ENCODE measurements at places on chromosomes 1 and 21.

DNA sequence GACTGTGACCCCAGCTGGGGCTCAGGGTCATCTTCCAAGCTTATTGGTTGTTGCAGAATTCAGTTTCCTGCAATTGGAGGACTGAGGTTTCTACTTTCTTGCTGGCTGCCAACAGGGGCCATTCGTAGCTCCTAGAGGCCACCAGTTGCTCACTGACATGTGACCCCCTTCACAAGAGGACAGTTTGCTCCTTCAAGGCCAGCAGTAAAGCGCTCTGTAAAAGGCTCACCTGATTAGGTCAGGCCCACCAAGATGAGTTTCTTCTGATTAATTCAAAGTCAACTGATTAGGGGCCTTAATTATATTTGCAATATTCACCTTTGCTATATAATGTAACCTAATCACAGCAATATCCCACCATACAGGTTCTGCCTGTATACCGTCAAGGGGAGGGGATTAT is 68.9 kb downstream of the SLC9A1 start:
- DNase-seq = no peak

DNA sequence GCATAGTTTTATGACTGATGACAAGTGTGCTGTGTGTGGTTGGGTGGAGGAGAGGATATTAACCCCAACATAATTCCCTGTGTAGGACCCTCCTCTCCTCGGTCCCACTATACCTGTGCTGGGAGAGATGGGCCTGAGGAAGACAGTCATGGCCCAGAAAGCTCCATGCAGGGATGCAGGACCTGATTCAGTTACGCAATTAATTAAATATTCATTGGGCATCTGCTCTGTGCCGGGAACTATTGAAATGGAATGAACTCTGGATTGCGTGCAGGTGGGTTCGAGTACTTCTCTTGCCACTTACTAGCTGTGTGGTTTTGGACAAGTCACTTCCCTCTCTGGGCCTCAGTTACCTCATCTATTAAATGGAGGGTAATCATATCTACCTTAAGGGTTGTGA is 74.6 kb downstream of the CD247 start:
- DNase-seq = no peak

DNA sequence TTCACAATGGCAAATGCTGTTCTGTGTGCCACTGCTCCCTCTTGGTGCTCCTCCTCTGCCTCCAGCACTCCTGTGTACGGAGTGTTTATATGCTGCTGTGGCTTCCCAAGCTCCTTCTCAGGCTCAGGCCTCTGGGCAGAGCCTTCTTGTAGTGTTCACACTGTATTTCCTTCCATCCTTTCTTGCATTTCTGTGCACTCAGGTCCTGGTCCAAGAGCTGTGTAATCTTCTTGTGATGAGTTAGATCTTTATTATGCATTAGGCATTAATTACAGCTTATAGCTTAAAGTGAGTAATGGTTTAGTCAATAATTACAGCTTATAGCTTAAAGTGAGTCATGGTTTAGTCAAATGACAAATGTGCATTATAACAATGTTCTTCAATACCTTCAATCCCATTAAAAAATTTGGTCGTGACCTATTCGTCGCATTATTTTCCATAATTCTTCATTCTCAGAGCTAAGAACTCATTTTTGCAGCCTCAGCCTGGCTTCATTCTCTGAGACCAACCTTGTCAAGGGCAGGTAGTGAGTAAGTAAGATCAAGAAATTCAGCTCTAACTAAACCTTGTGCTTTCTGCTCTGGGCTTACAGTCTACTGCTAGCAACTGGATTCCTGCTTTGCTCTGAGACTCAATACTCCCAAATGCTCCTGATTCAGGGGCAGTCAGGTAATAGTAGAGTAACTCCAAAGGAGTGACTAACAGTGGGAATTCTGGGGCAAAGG is 154.5 kb upstream of the SPAG17 start:
- no peak for DNase-seq

DNA sequence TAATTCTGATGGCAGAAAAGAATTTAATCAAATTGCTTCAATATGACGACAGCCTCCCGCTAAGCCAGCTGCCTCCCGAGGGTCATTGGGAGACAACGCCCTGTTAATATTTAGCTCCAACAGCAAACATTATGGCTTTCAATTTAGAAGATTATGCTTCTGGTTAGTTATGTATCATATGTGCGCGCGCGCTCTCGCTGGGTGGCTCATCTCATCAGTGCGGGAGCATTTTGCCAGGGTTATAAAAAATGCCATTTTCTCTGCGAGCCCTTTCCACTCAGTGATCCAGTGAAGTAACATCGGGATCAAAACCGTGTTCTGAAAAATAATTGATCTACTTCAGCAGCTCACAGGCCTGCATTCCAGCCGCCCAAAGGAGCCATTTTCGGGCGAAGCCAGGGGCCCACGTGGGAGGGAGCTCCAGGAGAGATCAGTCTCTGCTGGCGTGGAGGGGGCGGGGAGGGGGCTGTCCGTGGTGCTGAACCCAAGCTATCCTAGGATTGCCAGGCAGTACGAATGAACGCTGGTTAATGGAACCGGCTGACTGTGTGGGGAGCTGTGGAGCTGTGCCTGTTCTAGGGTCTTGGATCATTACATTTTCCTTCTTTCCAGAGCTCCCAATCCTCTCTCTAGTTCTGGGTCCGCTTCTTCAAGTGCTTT is 219.1 kb upstream of the ZC3H12A start:
- DNase-seq = no peak

GRCh38 chr1:244657421-244657820 is 4.5 kb downstream of the DESI2 start:
- DNase-seq = no peak

- DNase-seq = no peak
Measured at GRCh38 chr1:197392541-197392940, 124.5 kb downstream of the CRB1 start.

DNA sequence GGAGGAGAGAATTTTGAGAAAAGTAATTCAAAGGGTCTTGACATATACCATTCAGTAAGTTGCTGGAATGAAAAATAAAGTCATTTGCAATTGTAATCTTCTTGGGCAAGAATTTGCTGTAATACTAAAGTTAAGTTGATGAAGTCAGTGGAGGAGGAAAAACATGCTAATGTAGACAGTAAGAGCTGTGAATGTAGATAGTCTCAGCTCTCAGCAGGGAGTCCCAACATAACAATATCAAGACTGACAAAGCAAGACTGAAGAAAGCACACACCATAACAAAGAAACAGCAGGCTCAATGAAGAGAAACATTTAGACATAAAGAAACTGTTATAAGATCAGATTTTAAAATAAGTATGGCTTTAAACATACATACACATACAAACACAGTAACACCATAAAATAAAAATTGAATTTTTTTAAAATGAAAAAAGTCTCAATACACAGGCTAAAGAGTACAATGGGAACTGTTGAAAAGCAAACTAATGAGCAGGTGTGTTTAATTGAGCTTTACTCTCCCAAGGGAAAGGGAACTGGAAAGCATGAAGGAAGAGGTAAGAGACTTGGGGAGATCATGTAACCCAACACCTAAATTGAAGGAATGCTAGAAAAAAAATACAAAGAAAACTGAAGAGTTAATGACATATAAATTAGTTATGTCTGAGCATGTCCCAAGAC is 336.3 kb upstream of the NCAM2 start:
- peak; percentile 58 for DNase-seq

GRCh38 chr1:78607944-78608343 is 12.3 kb upstream of the IFI44L start:
- DNase-seq = no peak

- DNase-seq = peak; percentile 48
Measured at GRCh38 chr1:201877877-201878401, 10.8 kb upstream of the SHISA4 start.

DNA sequence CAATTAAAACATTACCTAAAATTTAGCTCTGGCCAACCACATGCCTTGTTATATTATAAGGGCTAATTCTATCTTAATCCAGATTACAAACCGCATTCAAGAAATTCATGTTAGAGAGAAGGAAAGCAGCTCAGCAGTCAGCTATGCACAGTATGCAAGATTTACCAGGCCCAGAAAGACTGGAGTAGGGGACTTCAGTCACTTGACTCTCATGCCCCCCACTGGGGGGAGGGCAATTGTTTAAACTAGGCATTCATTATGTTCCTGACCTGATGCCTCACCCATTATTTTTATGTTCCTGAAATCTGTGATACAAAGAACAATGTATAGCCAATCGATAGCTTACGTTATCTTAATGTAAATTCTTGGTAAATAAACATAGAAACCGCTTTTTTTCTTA is 96.9 kb downstream of the ZNF644 start:
- no peak for DNase-seq

- DNase-seq = no peak
Measured at GRCh38 chr21:28458446-28458845, 534.2 kb downstream of the LTN1 start.

DNA sequence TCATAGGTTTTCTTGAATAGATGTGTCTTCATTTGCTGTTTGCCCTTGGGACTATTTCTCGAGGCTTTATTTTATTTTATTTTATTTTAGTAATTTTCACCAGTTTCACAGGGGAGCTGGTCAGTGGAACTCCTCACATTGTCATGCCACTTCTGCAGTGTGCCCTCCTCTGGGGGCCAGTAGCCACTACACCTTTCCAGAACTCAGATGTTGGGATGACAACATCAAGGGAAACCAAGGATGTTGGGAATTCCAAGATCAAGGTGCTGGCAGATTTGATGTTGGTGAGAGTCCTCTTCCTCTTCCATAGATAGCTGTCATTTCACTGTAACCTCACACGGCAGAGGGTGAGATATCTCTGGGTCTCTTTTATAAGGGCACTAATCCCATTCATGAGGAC is 35.5 kb downstream of the SLC26A9 start:
- no peak for DNase-seq

DNA sequence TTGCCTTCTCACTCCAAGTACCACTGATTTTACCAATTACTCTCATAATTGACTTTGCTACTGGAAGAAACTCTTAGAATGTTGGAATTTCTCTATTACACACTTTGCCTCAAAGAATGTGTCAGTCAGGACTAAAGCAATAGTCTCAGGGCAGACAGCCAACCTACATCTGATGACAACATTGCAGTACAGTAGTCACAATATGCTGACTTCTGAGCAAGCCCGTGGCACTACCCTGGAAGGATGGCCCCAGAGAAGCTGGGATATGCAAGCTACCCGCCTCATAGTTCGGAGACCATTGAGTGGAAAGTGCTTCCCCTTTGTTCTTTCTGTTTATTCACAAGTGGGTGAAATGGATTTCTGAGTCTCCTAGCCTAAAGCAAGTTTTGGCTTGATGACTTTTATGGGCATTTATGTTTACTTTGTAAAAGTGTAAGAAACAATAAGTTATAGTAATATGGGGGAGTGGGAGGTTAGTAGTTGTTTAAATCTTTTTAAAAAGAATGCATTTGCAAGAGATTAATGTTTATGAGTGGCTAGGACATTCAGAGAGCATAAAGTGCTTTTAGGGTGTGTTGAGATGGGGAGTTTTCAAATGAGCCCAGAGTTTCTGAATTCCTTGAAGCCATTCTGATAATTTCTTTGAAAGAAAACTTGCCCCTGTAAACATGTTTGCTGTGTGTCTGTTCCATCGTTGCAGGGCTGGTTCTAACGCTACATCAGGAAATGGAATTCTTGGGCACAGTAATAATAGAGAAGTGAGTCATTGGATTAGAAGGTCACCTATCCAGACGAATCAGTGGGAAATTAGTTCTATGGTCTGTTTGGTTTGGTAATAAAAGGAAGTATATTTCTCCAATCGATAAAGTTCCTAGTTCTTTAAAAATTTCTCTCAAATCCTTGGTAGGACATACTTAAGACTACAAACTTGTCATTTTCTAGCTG is 63.8 kb downstream of the LMO4 start:
- DNase-seq = no peak

GRCh38 chr1:7389906-7390603 is 381.0 kb upstream of the VAMP3 start:
- DNase-seq = no peak

DNA sequence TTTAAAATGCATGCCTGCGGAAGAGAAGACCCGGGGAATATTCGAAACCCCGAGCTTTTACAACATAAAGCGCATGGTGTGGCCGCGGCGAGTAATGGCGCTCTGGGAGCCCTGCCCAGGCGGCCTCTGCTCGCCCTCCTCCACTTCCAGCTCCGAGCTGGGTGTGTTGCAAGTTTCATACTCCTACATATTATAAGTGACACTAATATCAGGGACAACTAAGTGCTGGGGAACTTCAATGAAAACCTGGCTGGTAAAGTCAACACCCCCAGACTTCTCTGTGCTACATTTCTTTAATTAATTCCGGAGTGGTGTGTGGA is 11.8 kb downstream of the SIM2 start:
- DNase-seq = no peak

DNA sequence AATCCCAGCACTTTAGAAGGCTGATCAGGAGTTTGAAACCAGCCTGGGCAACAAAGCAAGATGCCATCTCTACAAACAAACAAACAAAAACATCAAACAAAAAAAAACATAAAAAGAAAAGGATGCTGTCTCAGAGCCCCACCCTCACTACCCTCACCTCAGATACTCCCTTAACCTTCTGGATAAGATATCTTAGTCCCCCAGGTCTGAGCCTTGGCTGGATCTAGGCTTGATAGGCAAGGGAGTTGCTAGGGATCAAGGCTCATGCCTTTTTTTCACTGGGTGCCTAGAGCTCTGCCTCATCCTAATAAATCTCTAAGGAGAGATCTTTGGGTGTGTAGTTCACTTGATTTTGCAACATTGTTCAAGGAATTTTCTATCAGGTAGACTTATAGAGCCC is 7.4 kb downstream of the HDAC1 start:
- no peak for DNase-seq

GRCh38 chr1:53330819-53331218 is 2.9 kb upstream of the LRP8 start:
- no peak for DNase-seq

DNA sequence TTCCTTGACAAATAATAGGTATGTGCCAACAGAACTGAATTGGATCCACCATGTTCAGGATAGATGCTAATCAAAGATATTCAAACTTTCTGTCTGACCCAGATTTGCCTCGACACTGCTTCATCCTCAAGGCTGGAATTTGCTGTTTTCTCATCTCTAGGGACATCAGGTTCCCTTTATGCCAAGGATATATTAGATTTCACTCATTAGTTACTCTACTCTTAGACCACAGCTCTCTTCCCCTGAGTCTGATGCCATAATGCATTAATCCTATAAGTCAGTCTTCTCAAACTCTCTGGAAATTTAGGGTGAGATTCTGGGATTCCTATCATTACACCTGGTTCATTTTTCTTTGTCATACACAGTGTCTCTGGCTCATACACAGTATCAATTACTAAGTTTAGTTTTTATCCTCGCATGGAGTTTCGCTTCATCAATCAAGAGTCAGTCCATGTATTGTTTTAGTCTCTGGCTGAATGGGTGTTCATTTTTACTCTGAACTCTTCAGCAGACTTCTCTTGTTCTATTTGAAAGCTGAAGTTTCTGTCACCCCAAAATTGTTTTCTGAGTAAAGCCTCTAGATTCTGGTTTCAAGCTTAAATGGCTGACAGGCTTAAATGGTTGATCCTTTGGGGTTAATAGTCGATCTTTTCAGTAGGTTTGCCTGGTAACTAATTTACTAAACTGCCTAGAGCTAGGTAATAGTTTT is 9.3 kb upstream of the DCAF6 start:
- peak; percentile 30 for DNase-seq

All from NCI-H2171 treated with DMSO at 0.1 percent for 48 hours (cell line).